ENCODE measurements at places on chromosomes 16 and 17. TPM values are rescaled to one million over a fixed set of nuclear protein-coding genes. Genes with fewer than 3 reads are reported as not detected.

Gene KRT14
- total RNA-seq: 0.30 TPM

Gene GRIN2A
- 3.3 TPM for total RNA-seq

Gene MSLN
- 0.52 TPM for total RNA-seq

Gene CENPX
- total RNA-seq: 31.0 TPM

Gene KRTAP9-8
- total RNA-seq: not detected

Gene FNDC8
- not detected for total RNA-seq

Gene TCAP
- total RNA-seq: 1.9 TPM

Gene CAVIN1
- 643 TPM for total RNA-seq

Measured in aorta (tissue), 5 donors.